ENCODE measurements at places on chromosomes 7 and 10.

GRCh38 chr10:123135415-123136141, at the start of gene HMX3:
TSS of gene HMX3 (plus strand) at chr10:123135970. CDS start at chr10:123136051, 81 bp downstream.
- DNase-seq: peak; percentile 52

- DNase-seq: no peak
Observed at GRCh38 chr7:51732116-51732515, 415.5 kb upstream of the COBL start.

- peak; percentile 76 for DNase-seq
Observed at GRCh38 chr7:1758028-1758858, 88.2 kb downstream of the ELFN1 start.

DNA sequence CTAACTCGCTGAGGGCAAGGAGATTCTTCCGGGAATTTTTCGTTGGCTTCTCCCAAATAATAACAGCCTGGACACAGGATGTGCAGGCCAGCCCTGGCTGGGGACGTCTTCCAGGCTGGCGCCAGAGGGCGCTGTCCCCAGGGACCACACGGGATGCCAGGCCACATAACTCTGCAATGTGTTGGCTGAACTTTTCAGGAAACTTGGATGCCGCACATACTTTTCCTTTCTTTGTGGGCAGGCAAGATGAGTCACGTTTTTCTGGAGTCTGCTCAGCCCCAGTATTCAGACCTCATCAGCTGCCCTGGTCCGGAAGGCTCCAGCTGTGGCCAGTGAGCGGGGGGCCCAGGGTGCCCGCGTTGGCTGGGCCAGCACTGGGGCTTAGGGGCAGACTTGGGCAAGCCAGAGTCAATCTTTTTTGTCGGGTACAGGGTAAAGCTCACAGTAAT, 122.7 kb downstream of the PRKAG2 start:
- peak; percentile 88 for DNase-seq
